Neural progenitor cell (in vitro differentiated cells): ENCODE measurements at places on chromosomes 2 and 18. TPM values are rescaled to one million over a fixed set of nuclear protein-coding genes. Genes with fewer than 3 reads are reported as not detected.

DNA sequence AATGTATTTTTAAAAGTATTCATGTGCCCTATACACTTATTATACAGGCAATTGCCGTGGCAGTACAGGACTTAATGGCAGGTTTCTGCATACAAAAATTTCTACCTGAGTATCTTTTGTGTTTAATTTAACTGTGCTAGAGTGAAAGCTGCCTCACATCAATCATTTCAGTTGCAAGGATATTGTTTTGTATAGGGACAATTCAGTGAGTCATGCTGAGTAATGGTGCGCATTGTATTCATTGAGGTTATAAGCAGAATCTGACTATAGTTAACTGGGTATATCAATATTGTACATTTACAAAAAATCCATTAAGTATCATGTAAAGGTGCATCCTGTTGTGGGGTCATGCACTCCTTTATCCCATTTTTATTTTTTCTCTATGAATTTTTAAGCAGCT, 121.5 kb downstream of the GCA start:
- DNase-seq, result no peak
- no peak overlapping the region for H3K4me3 ChIP-seq
- no peaks in the 10 kb centered on the region for H3K4me1 ChIP-seq
- no peaks in the 10 kb centered on the region for H3K36me3 ChIP-seq
- no peak overlapping the region for H3K27ac ChIP-seq

Gene ALPP
- not detected in 2 replicates for total RNA-seq

Gene ZC3H6
- total RNA-seq, result 16.0 and 21.7 TPM in 2 replicates

DNA sequence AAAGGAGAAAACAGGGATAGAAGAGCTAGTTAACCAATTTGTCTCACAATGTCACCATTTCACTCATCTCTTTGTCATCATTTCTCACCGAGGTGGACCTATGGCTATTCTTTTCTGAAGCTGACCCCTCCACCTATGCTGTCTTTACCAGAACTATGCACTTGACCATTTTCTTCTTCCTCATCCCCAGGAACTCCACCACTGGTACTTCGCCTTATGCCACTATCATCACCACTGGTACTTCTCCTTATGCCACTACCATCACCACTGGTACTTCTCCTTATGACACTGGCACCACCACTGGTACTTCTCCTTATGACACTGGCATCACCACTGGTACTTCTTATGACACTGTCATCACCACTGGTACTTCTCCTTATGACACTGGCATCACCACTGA, 745.8 kb upstream of the CHAC2 start:
- DNase-seq, result no peak
- H3K36me3 ChIP-seq, result no peaks in the 10 kb centered on the region
- H3K27ac ChIP-seq, result no peak overlapping the region
- no peak overlapping the region for H3K4me3 ChIP-seq
- no peaks in the 10 kb centered on the region for H3K4me1 ChIP-seq

- no peaks in the 10 kb centered on the region for H3K27me3 ChIP-seq
- H3K4me3 ChIP-seq, result no peak overlapping the region
- no peaks in the 10 kb centered on the region for H3K36me3 ChIP-seq
- peak; percentile 20 for DNase-seq
- H3K27ac ChIP-seq, result no peak overlapping the region
- H3K4me1 ChIP-seq, result no peaks in the 10 kb centered on the region
Measured at GRCh38 chr18:72041313-72042032, 502.7 kb downstream of the CBLN2 start.
